ENCODE measurements at places on chromosomes 7 and 10. TPM values are rescaled to one million over a fixed set of nuclear protein-coding genes. Genes with fewer than 3 reads are reported as not detected.

GRCh38 chr10:14478604-14479003 is 147.9 kb upstream of the FRMD4A start:
- DNase-seq, result no peak
- H3K36me3 ChIP-seq, result no peaks in the 10 kb centered on the region
- peaks cover 6% of the 10 kb centered on the region for H3K4me1 ChIP-seq
- no peaks in the 10 kb centered on the region for H3K27me3 ChIP-seq
- no peak overlapping the region for H3K27ac ChIP-seq

Gene FAM204A
- 22.5 TPM for total RNA-seq

DNA sequence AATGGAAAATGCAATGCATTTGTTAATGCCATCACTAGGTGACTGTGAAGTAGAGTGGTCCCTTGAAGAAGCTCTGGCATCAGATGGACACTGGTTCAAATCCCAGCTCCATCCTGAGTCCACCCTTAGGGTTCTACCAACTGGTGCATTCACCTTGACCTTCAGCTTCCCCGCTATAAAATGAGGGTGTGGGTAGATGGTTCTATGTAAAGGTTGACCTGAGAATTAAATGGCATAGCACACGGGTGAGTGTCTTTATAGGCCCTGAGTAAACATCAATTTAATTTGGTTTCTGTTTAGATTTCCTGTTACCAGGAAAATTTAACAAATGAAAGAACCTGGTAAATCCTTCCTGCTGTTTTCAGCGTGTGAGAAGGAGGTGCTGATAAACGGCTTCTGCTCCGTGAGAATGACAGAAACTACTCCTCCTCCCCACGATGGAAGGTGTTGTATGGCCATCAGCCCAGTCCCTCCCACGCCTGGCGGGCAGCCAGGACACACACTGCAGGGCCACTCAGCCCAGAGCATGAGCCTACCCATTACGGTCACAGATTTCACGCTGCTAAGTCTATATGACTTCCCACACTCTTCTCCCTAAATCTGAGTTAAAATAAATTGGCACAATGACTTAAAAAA is 210.1 kb downstream of the TNS3 start:
- H3K27me3 ChIP-seq, result no peaks in the 10 kb centered on the region

Gene OR2A12
- total RNA-seq, result not detected

- H3K27ac ChIP-seq, result no peak overlapping the region
- no peak overlapping the region for H3K4me3 ChIP-seq
- DNase-seq, result no peak
- H3K27me3 ChIP-seq, result no peaks in the 10 kb centered on the region
- H3K4me1 ChIP-seq, result no peaks in the 10 kb centered on the region
Observed at GRCh38 chr10:68242051-68242450, 10.1 kb upstream of the ATOH7 start.

- H3K27ac ChIP-seq, result no peak overlapping the region
- DNase-seq, result no peak
- H3K36me3 ChIP-seq, result no peaks in the 10 kb centered on the region
- no peaks in the 10 kb centered on the region for H3K27me3 ChIP-seq
Observed at GRCh38 chr10:14570800-14571199, 203.9 kb downstream of the FAM107B start.

Gene ACTR3C
- 6.4 TPM for total RNA-seq

Gene RGS10
- total RNA-seq, result 33.2 TPM

DNA sequence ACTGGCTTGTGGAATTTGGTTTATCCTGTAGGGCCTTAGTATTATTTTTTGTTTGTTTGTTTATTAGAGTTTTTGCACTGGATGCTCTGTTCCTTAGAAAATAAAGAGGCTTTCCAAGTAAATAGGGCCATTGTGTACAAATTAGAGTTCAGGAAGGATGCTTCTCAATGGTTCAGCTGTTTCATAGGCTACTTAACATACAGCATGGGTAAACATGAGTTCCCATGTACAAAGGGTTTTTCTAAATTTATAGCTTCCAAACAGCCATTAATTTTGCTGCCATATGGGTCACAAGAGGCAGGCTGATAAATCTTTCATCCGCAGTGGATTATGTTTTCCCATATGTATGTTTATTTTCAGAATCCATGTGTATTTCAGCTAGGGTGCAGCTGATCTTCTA is 121.6 kb upstream of the WDR11 start:
- H3K36me3 ChIP-seq, result no peaks in the 10 kb centered on the region
- no peaks in the 10 kb centered on the region for H3K27me3 ChIP-seq
- DNase-seq, result no peak
- no peak overlapping the region for H3K4me3 ChIP-seq
- H3K4me1 ChIP-seq, result no peaks in the 10 kb centered on the region

GRCh38 chr10:131102676-131103075 is 208.8 kb downstream of the TCERG1L start:
- H3K4me3 ChIP-seq, result no peak overlapping the region
- H3K4me1 ChIP-seq, result no peaks in the 10 kb centered on the region
- H3K27ac ChIP-seq, result no peak overlapping the region
- DNase-seq, result no peak
- H3K36me3 ChIP-seq, result no peaks in the 10 kb centered on the region

DNA sequence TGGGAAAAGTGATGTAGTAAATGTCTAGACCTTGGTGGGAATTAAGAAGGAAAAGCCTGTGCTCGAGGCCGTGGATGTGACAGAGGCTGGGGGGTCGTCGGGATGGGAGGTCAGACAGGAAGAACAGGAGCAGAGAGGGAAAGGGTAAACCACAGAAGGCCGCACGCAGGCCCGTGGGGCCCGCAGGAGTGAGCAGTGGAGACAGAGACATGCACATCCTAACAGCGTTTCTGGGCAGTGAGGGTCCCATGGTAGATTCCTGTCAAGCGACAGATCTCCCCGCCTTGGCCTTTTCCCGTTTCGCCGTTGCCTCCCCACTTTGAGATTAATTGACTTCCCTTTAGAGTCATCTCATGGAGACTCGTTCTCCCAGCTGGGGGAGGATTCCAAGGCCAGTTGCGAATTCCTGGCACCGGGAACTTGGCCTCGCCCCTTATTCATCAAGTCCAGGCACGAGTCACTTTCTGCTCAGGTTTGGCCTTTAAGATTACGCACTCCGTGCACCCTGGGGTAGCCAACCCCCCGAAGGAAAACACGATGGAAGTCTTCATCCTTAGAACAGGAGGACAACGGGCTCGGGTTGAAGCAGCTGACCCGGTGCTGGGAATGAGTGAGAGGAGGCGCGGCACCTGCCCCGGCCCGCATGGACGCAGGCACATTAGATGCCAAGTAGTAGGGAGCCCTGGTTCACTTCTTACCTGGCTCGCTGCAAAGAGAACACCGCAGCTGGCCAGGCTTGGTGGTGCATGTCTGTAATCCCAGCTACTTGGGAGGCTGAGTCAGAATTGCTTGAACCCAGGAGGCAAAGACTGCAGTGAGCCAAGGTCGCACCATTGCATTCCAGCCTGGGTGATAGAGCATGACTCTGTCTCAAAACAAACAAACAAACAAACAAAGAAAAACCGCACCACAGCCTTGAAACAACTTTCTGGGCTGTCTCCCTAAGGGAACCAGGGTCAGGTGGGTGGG is 315.2 kb upstream of the SHH start:
- no peaks in the 10 kb centered on the region for H3K4me1 ChIP-seq
- no peaks in the 10 kb centered on the region for H3K36me3 ChIP-seq
- DNase-seq, result no peak
- H3K27me3 ChIP-seq, result no peaks in the 10 kb centered on the region
- no peak overlapping the region for H3K27ac ChIP-seq

Gene DOCK1
- total RNA-seq, result 52.9 TPM

- no peaks in the 10 kb centered on the region for H3K4me1 ChIP-seq
- H3K27me3 ChIP-seq, result no peaks in the 10 kb centered on the region
- no peak overlapping the region for H3K4me3 ChIP-seq
- no peak overlapping the region for H3K27ac ChIP-seq
Observed at GRCh38 chr7:92268921-92269320, 23.1 kb downstream of the ANKIB1 start.

Gene FGFBP3
- total RNA-seq, result 0.81 TPM

DNA sequence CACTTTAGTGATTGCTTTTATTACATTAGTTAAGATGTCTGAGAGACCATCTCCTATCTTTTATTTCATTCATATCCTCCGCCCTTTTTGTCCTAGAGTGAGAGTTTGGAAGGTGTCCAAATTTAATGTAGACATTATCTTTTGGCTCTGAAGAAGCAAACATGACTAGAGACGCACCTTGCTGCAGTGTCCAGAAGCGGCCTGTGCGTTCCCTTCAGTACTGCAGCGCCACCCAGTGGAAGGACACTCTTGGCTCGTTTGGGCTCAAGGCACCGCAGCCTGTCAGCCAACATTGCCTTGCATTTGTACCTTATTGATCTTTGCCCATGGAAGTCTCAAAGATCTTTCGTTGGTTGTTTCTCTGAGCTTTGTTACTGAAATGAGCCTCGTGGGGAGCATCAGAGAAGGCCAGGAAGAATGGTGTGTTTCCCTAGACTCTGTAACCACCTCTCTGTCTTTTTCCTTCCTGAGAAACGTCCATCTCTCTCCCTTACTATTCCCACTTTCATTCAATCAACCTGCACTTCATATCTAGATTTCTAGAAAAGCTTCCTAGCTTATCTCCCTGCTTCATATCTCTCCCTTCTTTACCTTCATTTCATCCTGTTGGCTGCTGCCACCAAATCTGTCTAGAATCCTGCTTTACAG is 10.4 kb upstream of the CLCN1 start:
- peaks cover 58% of the 10 kb centered on the region for H3K36me3 ChIP-seq
- H3K27me3 ChIP-seq, result no peaks in the 10 kb centered on the region
- DNase-seq, result no peak
- H3K4me3 ChIP-seq, result no peak overlapping the region

- H3K4me3 ChIP-seq, result no peak overlapping the region
- peaks cover 2% of the 10 kb centered on the region for H3K36me3 ChIP-seq
- H3K27me3 ChIP-seq, result no peaks in the 10 kb centered on the region
- no peak overlapping the region for H3K27ac ChIP-seq
- no peak for DNase-seq
- no peaks in the 10 kb centered on the region for H3K4me1 ChIP-seq
Observed at GRCh38 chr7:26843705-26844104, 20.7 kb downstream of the SKAP2 start.

Gene SSC4D
- total RNA-seq, result 3.2 TPM

- H3K27me3 ChIP-seq, result no peaks in the 10 kb centered on the region
- H3K27ac ChIP-seq, result no peak overlapping the region
- no peak overlapping the region for H3K4me3 ChIP-seq
- no peak for DNase-seq
- H3K36me3 ChIP-seq, result no peaks in the 10 kb centered on the region
Observed at GRCh38 chr10:117239721-117240620, 943 bp upstream of the SLC18A2 start.

Gene GLRX3
- 43.1 TPM for total RNA-seq

- peak overlapping the region; percentile 76 for H3K27ac ChIP-seq
- no peaks in the 10 kb centered on the region for H3K36me3 ChIP-seq
- DNase-seq, result no peak
- no peaks in the 10 kb centered on the region for H3K27me3 ChIP-seq
- peak overlapping the region; percentile 6 for H3K4me3 ChIP-seq
Observed at GRCh38 chr10:19929506-19930140, 113.4 kb downstream of the PLXDC2 start.

DNA sequence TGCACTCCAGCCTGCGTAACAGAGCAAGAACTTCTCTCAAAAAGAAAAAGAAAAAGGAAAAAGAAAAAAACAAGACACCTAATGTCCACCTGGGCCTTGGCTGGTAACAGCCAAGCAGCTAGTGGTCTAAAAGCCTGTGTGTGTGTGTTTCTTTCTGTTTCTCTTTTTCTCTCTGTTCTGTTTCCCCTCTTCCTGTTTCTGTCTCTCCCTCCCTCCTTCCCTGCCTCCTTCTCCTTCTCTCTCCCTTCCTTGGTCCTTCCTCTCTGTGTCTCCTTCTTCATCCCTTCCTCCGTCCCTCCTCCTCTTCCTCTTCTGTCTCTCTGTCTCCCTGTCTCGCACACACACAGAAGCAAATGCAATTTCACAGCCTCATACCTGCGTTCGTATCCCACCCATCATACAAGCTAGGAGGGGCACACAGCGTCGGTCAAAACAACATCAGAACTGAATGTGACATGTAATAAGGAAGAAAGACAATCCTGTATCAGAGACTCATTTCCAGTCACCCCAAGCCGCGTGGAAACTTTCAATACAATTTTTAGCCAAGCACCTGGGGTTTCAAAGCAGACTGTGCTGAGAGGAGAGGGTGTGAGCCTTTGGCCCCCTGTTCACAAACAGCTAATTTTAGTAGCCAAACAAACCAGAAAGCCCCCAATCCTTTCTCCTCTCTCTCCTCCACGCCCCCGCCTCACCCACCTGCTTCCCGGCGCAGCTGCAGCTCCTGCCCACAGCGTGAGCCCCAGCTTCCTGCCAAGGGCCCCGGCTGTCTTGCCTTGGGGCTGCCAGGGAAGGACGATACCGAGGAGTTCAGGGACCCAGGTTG is 50.2 kb upstream of the GNA12 start:
- H3K36me3 ChIP-seq, result no peaks in the 10 kb centered on the region
- no peak overlapping the region for H3K27ac ChIP-seq
- H3K4me3 ChIP-seq, result peak overlapping the region; percentile 39
- peaks cover 9% of the 10 kb centered on the region for H3K4me1 ChIP-seq
- no peaks in the 10 kb centered on the region for H3K27me3 ChIP-seq

GRCh38 chr7:42831718-42832522 is 80.0 kb downstream of the C7orf25 start:
- no peaks in the 10 kb centered on the region for H3K27me3 ChIP-seq
- H3K36me3 ChIP-seq, result no peaks in the 10 kb centered on the region

DNA sequence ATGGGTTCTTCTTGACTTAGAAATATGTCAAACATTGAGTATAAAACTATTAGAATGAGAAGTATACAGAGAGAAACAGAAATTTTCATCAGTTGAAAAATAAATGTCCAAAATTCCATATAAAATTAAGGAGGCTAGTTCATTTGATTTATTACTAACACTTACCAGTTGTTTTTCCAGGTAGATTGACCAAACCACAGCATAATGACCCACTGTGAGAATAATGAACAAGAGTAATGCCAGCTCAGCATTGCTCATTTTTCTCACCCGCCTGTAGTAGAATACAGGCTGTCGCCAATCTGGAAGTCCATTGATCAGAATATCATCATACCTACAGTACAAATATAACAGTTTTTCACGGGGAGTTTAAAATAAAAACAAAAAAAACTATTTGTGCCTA is 82.9 kb downstream of the DNAJC1 start:
- H3K4me3 ChIP-seq, result no peak overlapping the region
- no peaks in the 10 kb centered on the region for H3K27me3 ChIP-seq
- no peak overlapping the region for H3K27ac ChIP-seq
- H3K36me3 ChIP-seq, result no peaks in the 10 kb centered on the region

DNA sequence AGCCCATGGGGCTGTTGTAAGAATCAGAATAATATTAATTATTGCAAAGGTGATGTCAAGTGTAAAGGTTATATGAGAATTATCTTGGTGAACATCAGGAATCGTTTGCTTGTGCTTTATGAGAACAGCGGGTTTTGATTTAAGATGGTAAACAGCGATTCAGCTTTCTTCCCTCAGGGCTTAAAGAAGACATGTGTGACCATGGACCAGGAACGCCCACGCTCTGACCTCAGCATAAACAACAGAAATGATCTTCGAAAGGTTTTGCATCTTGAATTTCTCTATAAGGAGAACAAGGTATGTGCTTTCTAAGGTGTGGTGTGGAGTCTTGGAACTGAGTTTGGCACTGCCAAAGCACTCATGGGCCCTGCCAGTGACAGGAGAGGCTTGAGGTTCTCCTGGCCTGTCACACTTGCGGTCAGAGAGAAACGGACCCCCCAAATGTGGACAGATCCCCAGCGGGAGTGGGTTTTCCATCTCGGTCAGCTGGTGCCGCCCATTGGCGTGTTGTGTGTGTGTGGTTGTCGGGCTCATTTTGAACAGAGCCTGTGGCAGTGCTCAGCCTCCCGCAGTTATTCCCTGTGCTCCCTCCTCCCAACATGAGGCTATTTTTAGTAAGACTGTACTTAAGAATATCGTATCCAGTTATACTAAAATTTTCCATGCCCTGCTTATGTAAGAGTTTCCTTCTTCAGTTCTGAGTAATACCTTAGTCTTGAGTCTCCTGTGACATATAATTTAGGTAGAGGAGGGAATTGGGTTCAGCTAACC is 7.2 kb downstream of the MINDY4 start:
- peak overlapping the region; percentile 68 for H3K27ac ChIP-seq
- DNase-seq, result no peak
- peak overlapping the region; percentile 36 for H3K4me3 ChIP-seq
